H9 (cell line): ENCODE measurements at places on chromosomes 5 and 9. TPM values are rescaled to one million over a fixed set of nuclear protein-coding genes. Genes with fewer than 3 reads are reported as not detected.

NMUR2 gene
- 0.11 TPM in 1 of 2 replicates, not detected in the other for total RNA-seq

CEL gene
- 3.6 and 4.0 TPM in 2 replicates for total RNA-seq

CDH18 gene
- 0.61 TPM in 1 of 2 replicates, not detected in the other for total RNA-seq

SEMA5A gene
- 4.1 and 4.3 TPM in 2 replicates for total RNA-seq

DPYSL3 gene
- 510 and 515 TPM in 2 replicates for total RNA-seq

PCSK5 gene
- total RNA-seq, result 6.3 and 7.5 TPM in 2 replicates

DNA sequence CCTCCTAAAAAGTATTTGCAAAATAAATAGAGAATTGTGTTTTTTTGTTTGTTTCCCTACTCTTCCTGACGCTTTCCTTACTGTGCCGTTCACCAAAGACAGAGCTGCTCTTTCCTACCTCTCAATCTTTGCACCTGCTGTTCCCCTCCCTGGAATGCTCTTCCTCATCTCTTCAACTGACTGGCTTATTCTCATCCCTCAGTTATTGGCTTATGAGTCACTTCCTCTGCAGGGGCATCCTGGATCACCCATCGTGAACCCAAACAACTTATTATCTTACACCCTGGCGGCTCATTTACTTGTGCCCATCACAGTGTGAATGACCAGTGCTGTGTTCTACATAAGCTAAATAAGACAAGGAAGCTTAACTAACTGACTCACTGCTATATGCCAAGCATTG, 36.1 kb upstream of the CCNG1 start:
- no peak for DNase-seq

GRCh38 chr9:116365056-116365471, 211.5 kb downstream of the PAPPA start:
- DNase-seq, result no peak

- peak; percentile 43 for DNase-seq
Measured at GRCh38 chr5:74272024-74272775, 368.3 kb downstream of the ENC1 start.

- DNase-seq, result no peak
Measured at GRCh38 chr5:154997746-154998145, 15.8 kb upstream of the KIF4B start.

- no peak for DNase-seq
Measured at GRCh38 chr9:102114557-102114956, 376.1 kb upstream of the GRIN3A start.

- DNase-seq, result no peak
Measured at GRCh38 chr5:80072103-80073073, 37.2 kb downstream of the THBS4 start.

- DNase-seq, result no peak
Measured at GRCh38 chr9:110334183-110334582, 3.5 kb downstream of the TXNDC8 start.

DNA sequence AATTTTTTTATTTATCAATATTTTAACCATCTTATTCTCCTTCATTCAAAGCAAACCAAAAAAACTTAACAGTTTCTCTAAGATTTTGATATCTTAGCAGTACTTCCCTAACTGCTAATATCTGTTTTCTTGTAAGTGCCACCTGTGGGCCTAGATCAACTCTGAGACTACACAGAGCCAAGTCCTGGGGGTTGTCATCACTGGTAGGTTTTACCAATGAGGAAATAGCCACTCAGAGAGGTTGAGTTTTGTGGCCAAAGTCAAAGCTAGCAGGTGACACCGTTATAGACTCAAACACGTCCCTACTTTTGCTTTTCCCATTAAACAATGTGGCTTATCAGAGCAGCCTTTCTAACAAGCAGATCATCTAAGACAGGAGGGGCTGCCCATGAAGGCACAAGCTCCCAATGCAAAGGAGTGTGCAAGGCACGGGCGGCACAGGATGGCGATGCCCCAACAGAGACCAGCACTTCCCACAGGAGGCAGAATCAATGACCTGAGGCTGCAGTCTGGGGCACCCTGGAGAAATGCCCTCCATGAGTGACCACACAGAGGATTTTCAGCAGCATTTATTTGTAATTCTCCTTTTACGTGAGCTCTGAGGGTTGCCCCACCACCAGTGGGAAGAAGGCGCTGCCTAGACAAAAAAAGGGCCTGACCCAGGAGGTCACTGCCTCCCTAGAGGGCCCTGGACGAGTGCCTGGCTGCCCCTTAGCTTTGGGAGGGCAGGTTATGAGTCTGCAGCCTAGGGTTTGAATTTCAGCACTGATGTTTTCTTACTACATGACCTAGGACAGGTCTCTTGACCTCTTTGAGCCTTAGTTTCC, 7.4 kb downstream of the TBC1D2 start:
- no peak for DNase-seq

DNA sequence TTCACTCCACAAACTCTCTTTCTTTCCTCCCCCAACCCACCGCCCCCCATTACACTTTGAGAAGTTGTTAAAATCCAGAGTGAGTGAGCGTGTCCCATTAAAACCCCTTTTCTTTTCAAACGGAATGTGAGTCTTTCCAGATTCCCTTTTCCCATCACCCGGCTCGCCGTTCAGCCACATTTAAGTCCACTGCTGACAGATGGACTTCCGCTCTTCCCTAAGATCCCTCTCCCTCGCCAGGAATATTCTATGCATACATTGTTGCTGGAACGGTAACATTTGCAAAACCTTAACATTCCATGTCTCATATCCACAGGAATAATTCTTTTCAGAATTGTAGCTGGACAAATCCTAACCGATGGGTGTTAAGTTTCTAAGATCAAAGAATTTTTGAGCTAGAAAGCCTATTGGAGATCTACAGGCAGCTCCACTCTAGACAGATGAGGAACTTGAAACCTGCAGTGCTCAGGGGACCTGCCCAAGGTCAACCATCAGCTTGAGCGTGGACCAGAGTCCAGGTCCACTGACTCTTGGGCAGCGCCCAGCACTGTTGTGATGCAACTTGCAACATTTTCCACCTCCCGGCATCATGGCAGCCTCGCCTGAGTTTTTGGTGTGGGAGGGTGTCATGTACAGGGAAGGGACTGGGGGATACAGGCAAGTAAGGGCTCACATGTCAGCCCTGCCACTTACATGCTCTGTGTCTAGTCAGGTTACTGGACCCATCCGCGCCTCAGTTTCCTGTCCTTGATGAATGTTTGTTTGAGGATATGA, 500.1 kb downstream of the CCDC171 start:
- no peak for DNase-seq

DNA sequence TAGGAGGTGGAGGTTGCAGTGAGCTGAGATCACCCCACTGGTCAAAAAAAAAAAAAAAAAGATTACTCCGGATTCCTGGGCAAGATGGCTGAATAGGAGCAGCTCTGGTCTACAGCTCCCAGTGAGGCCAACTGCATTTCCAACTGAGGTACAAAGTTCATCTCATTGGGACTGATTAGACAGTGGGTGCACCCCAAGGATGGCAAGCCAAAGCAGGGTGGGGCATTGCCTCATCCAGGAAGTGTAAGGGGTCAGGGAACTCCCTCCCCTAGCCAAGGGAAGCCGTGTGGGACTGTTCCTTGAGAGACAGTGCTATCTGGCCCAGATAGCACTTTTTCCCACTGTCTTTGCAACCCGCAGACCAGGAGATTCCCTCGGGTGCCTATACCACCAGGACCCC, 70.7 kb downstream of the CARTPT start:
- DNase-seq, result no peak

DNA sequence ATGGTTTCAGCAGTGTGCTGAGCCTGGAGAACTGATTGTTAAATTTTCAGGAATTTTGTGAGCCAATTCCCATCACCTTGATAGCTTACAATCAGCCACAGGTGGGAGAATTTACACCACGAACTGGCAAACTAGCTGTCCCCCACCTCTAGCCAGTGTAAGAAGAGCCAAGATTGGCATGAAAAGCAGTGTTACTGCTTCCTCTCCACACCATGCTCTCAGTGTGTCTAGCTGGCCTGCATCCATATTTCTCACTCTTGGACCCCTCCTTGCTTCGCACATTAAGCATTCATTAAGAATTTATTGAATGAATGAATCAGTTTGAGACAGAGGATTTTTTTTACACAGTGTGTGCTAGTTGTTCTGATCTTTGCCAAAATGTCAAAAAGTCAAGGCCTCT, 36.7 kb upstream of the MAN2A1 start:
- DNase-seq, result no peak

DNA sequence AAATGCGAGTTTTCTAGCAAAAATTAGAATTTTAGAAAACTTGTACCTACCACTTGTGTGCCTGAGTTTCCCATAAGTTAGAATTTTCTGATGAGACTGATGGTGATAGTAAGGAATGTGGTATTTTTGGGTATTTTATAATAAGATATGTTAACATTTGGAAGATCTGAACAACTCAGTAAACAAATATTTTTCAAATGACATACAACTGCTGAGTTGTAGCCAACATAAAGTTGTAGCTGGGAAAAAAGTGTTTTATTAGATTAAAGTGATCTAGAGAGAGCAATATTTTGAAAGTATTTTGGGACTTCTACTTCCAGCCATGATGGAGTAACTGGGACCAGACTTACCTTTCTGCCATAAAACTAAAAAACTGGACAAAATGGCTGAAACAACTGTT, 37.9 kb downstream of the GEMIN5 start:
- no peak for DNase-seq

GRCh38 chr5:3019045-3019444, 267.6 kb upstream of the IRX2 start:
- no peak for DNase-seq

GRCh38 chr9:138122676-138123075, 245.1 kb downstream of the CACNA1B start:
- no peak for DNase-seq

DNA sequence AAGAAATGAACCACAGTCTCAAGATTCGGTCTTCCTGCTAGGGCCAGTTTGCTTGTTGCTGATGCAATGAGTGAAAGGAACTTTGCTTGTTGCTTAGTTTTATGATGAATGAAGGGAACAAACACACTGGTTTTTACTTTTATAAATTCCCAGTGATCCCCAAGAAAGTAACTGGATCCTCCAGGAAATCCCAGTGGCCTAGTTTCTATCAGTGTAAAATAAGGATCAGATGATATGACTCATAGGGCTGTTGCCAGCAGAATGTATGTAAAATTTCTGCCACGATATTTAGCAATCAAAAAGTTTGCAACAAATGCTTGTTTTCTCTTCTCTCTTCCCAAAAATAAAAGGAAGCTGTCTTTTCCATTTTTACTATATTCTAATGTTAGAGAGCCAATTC, 160.1 kb upstream of the CDKN2B start:
- DNase-seq, result no peak

- no peak for DNase-seq
Measured at GRCh38 chr9:96360976-96361375, 22.5 kb downstream of the SLC35D2 start.

DNA sequence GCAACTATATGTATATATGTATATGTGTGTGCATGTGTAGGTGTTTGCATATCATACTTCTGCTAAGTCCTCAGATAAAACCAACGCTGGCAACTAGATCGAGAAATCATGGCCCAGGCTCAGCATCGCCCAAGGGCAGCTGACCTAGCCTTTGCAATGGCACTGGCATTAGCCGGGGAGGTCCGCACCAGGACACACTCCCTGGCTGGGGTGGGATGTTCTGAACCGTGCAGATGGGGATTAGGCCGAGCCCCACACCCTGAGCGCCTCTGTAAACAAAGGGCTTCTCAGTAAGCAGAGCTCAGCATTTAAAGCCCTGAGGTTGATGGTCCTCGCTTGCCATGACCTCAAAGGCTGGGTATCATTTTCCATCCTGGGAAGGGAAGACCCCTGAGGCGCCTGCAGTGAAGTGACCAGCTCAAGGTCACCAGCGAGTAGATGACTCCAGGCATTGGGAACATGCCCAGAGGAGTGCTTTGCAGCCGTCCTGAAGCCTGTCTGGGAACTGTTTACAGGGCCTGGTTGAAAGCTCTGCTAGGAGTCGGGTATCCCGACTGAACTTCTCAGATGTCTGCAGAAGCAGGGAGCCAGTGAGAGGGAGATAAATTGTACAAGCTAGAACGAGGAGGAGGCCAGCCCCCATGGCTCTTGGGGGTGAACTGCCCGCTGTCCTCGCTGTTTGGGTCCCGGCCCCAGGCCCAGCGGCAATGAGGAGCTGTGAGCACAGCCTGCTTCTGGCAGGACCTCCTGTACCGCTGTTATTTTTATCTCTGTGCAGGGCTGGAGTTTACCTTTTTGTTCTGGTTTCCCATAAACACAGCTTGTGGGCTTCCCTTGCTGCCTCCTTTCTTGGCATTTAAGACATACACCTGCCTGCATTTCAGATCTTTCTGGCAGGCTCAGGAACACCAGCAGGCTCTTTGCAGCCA, 18.4 kb downstream of the GADD45G start:
- DNase-seq, result no peak

GRCh38 chr5:37412515-37412914, 33.4 kb downstream of the WDR70 start:
- DNase-seq, result no peak

GRCh38 chr5:93887678-93888077, 146.3 kb upstream of the POU5F2 start:
- no peak for DNase-seq

DNA sequence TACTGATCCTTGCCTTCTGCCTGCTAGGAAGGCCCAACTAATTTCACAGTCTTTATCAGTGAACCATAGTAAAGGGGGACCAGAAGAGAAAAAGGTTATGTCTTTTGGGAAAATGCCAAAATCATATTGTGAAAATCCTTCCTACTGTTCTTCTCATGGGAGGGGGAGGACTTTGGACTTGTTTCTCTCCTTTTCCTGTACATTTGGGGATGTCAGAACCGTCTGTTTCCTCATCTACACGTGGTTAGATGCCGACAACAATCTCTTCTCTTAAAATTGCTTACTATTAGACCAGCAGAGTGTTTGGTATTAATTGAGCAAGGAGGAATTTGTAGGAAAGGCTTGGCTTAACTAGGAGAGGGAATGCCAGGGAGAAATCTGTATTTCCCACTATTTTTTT, 77.2 kb downstream of the TMC1 start:
- no peak for DNase-seq

- DNase-seq, result no peak
Measured at GRCh38 chr5:8394965-8395364, 526.0 kb downstream of the MTRR start.
